CD4-positive, alpha-beta T cell treated with Interleukin-2 at 100 ng/mL for 4 hours (primary cell): ENCODE measurements at places on chromosomes 2 and 18.

DNA sequence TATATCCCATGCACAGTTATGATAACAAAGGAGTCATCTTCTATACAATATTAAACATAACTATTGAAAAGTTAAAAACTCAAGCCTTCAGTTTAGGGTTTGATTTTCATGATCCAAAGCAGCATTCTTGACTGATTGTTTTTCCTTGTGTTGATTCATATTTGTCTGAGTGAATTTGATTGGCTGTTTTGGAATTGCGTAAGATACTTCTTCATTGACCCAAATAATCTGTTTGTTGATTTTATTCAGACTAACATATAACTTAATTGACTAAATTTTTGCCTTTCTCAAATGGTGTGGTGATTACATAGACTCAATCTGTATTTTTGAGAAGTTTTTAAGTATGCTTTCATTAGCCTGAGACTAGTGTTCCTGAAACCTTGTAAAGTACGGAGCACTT lies 305.7 kb upstream of the TNP1 start:
- no peak for DNase-seq

DNA sequence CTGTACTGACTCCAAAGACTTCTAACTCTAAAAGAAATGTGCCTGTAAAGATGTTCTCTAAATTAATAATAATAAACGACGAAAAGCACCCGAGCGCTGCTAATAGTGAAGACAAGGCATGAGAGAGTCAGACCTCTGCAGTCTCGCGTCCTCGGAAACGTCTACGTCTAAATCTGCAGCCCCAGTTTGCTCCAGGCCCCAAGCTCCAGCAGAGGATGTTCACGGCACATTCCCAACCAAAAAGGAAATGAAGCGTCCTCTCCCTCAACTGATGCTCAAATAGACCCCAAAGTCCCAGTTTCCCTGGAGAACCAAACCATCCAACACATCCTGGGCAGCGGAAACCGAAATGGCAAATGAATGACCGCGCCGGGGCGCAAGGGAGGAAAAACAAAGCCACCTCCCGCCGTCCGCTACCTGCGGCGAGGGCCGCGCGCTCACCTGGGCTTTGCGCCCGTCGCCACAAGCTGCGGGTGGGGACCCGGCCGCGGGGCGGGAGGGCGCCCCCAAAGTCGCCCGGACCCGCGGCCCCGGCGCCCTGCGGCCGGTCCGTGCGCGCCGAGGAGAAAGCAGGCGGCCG lies 47.1 kb upstream of the CCDC150 start:
- no peak for DNase-seq

DNA sequence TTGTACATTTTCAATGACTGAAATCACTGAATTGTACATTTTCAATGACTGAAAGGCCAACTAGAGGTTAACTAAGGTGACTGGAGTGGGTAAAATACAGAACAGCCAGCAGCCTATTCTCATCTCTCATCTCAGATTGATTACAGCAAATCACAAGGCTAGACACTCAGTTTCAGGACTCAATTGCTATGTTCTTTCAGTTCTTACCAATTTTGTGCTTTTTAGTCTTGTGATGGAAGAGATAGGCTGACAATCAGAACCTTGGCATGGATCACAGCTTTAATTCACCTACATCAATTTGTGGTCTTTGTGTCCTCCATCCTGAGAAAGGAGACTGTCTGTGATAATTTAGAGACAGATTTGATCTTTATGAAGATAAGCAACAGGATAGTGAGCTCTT lies 124.7 kb downstream of the GULP1 start:
- DNase-seq: no peak

GRCh38 chr2:105490204-105490603 lies 91.4 kb upstream of the FHL2 start:
- no peak for DNase-seq

- DNase-seq: no peak
These were observed 4.5 kb upstream of the MAP3K2 start for GRCh38 chr2:127392133-127392827.
